ENCODE measurements at places on chromosomes 5 and 9.

- DNase-seq: no peak
These were observed 92.0 kb downstream of the PHF2 start for GRCh38 chr9:93668261-93668871.

DNA sequence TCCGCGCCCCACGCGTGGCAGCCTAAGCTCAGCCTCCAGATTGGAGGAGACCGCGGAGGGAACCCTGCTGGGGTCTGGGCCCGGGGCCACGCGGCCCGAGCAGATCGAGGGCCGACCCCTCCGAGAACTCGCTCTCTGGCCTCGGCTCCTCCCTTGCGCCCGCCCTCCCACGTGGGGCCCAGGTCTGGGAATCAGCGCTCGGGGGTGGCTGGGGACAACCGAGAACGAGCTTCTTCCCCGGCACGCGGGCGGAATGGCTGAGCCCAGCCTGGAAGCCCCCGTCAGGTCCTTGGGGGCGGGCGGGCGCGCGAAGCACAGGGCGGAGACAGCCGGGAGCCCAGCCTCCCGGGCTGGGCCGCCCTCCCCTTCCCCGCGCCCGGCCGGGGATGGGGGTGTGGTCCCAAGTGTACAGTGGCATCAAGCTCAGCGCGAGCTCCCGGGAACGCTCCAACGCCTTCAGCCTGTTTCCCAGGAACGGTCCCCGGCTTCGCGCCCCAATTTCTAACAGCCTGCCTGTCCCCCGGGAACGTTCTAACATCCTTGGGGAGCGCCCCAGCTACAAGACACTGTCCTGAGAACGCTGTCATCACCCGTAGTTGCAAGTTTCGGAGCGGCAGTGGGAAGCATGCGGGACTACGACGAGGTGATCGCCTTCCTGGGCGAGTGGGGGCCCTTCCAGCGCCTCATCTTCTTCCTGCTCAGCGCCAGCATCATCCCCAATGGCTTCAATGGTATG, at the start of gene SLC22A4:
TSS of gene SLC22A4 (plus strand) at position 403 of the 736 bp plus-strand sequence. CDS start at position 626, 223 bp downstream.
- DNase-seq: peak; percentile 97

GRCh38 chr5:32003981-32004380, 170.1 kb downstream of the GOLPH3 start:
- no peak for DNase-seq

DNA sequence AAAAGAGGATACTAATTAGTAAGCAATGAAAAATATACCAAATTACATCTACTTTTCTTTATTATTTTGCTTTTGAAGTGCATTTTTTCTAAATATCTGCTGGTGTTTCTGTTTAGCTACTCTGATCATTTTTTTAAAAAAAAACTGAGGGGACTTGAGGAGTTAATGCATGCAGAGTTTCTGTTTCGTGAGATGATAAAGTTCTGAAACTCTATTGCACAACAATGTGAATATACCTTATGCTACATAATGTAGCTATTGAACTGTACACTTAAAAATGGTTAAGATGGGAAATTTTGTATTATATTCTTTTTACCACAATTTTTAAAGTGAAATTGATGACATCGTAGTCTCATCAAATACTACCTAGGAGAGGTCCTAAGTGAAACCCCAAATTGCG, 288.3 kb upstream of the NR4A3 start:
- no peak for DNase-seq

DNA sequence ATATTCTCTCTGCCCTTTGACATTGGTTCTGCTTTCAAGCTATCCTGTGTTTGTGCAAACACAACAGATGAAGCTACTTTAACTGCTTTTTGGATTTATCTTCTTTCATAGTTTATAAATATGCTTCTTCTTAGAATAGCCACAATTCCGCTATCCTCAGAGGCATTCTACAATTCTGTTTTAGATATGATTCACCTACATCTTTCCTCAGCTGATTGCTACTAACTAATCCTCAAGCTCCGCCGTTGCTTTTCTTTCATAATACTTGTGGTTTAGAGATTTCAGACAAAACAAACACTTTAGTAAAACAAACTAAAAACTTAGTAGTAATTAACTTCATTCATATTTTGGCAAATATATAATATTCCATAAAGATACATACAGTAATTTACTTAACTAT, 52.5 kb downstream of the ECPAS start:
- no peak for DNase-seq

GRCh38 chr5:114686356-114686755, 324.5 kb downstream of the KCNN2 start:
- DNase-seq: no peak

DNA sequence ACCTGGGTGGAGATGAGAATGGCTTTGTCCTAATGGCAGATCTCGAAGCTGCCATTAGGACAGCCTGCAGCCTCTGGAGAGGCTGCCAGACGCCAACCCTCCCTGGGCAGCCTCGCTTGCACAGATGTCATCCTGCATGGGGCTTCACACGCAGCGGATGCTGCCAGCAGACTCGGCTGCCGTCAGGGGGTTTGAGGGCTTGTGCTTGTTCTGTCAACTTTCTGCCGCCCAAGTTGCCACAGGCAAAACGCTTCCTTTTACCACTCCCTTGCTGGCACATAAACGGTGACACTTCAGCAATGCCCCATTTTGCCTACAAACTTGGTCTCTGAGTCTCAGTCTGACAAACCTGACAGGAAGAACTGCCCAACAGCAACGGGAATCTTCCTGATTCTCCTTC, 24.7 kb downstream of the DAP start:
- no peak for DNase-seq

DNA sequence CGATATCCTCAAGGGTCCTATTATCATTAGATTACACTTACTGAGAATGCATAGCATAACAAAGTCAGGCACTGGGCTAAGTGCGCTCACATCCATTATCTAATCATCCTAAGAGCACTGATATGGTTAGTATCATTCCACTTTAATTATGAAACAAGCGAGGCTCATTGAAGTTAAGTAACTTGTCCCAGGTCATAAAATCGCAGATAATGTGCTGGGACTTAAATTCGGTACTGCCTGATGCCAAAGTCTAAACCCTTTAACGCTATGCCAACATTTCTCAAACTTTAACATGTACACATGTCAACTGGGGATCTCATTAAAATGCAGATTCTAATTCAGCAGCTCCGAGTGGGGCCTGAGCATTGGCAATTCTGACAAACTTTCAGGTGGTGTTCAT, 204.7 kb downstream of the PTTG1 start:
- no peak for DNase-seq

- no peak for DNase-seq
These were observed 630.4 kb downstream of the PSAT1 start for GRCh38 chr9:78927099-78927940.

Data from lung microvascular endothelial cell (primary cell).